ENCODE measurements at places on chromosomes 7 and 10.

GRCh38 chr10:97074256-97075145 lies 111.3 kb downstream of the SLIT1 start:
- H3K4me3 ChIP-seq = no peak overlapping the region
- DNase-seq = no peak
- peaks cover 12% of the 10 kb centered on the region for H3K27me3 ChIP-seq
- H3K36me3 ChIP-seq = peaks cover 5% of the 10 kb centered on the region

DNA sequence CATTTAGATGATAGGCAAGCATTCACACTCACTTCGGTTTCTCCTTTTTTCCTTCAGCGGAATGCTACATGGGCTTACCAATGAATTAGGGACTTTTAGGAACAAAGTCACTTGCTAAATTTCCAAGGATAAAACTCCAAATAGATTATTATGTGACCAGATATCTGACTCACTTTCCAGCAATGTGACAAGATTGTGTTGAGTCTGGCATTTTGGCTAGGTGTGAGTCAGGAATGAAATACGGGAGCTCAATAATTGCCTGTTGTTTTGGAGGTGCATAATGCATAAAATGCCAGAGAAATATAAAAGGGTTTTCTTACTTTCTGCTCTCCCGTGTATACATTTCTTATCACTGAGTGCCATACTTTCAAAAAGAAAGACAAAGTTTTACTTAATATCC lies 721.1 kb downstream of the KCNMA1 start:
- no peak overlapping the region for H3K27ac ChIP-seq
- no peak for DNase-seq
- no peaks in the 10 kb centered on the region for H3K27me3 ChIP-seq
- H3K36me3 ChIP-seq = no peaks in the 10 kb centered on the region
- no peaks in the 10 kb centered on the region for H3K4me1 ChIP-seq

GRCh38 chr10:38072552-38072951 lies 21.6 kb upstream of the ZNF37A start:
- H3K27me3 ChIP-seq = no peaks in the 10 kb centered on the region
- no peak for DNase-seq
- no peak overlapping the region for H3K4me3 ChIP-seq
- no peak overlapping the region for H3K27ac ChIP-seq

DNA sequence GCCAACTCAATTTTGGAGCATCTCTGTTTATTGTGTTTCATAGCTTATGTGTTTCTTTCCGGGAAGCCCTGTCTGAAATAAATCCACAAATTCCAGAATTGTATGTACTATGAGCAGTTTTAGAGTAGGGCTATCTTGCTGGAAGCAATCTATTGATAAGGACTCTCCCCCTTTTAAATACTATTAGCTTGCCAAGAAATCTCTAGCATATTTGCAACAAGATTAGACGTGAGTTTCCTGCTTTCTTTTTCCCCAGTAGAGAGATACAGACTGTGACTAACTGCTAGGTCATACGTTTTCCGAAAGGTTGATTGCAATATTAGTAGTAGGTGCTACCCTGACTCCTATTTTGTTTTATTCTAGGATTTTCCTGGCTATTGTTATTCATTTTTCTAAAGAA lies 277.0 kb downstream of the MALRD1 start:
- no peaks in the 10 kb centered on the region for H3K36me3 ChIP-seq
- H3K4me1 ChIP-seq = no peaks in the 10 kb centered on the region
- no peak for DNase-seq
- no peak overlapping the region for H3K4me3 ChIP-seq

DNA sequence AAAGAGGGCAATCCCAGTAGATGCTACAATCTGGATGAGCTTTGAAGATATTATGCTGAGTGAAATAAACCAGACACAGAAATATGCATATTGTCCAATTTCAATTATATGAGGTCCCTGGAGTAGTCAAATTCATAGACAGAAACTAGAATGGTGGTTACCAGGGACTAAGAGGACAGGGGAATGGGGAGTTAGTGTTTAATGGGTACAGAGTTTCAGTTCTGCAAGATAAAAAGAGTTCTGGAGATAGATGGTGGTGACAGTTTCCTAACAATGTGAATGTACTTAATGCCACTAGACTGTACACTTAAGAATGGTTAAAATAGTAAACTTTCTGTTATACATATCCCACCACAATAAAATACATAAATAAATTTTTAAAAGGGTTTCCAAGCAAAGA lies 236.6 kb downstream of the ELMO1 start:
- DNase-seq = no peak
- H3K36me3 ChIP-seq = peaks cover 43% of the 10 kb centered on the region
- H3K4me3 ChIP-seq = no peak overlapping the region
- no peaks in the 10 kb centered on the region for H3K27me3 ChIP-seq

- no peaks in the 10 kb centered on the region for H3K4me1 ChIP-seq
- DNase-seq = no peak
- H3K27ac ChIP-seq = no peak overlapping the region
- no peaks in the 10 kb centered on the region for H3K36me3 ChIP-seq
- H3K27me3 ChIP-seq = no peaks in the 10 kb centered on the region
These were observed 294.4 kb upstream of the MKI67 start for GRCh38 chr10:128420623-128421022.

GRCh38 chr7:78792624-78793023 lies 660.8 kb downstream of the MAGI2 start:
- no peaks in the 10 kb centered on the region for H3K4me1 ChIP-seq
- no peaks in the 10 kb centered on the region for H3K36me3 ChIP-seq
- no peak overlapping the region for H3K27ac ChIP-seq
- no peak for DNase-seq
- no peak overlapping the region for H3K4me3 ChIP-seq

DNA sequence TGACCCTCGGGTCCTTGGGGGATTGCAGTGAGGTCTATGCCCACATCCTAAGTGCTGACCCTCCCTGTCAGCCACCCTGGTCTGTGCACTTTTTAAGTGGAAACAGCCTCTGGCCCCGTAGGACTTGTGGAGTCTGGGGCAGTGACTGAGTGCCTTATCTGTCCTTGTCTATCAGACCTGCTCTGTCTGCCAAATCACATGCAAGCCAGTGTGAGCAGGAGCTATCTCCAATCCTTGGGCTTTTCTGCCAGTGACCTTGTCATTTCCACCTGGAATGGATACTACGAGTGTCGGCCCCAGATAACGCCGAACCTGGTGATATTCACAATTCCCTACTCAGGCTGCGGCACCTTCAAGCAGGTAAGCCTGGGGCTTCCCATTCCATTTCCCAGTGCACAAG lies 62.7 kb downstream of the C10orf120 start:
- H3K27me3 ChIP-seq = no peaks in the 10 kb centered on the region
- no peaks in the 10 kb centered on the region for H3K4me1 ChIP-seq
- no peaks in the 10 kb centered on the region for H3K36me3 ChIP-seq
- no peak for DNase-seq
- no peak overlapping the region for H3K4me3 ChIP-seq

- no peak overlapping the region for H3K4me3 ChIP-seq
- H3K36me3 ChIP-seq = no peaks in the 10 kb centered on the region
- H3K27ac ChIP-seq = no peak overlapping the region
- H3K4me1 ChIP-seq = no peaks in the 10 kb centered on the region
- DNase-seq = no peak
- H3K27me3 ChIP-seq = peaks cover 3% of the 10 kb centered on the region
These were observed 401.2 kb downstream of the SH2D4B start for GRCh38 chr10:80938903-80939302.

DNA sequence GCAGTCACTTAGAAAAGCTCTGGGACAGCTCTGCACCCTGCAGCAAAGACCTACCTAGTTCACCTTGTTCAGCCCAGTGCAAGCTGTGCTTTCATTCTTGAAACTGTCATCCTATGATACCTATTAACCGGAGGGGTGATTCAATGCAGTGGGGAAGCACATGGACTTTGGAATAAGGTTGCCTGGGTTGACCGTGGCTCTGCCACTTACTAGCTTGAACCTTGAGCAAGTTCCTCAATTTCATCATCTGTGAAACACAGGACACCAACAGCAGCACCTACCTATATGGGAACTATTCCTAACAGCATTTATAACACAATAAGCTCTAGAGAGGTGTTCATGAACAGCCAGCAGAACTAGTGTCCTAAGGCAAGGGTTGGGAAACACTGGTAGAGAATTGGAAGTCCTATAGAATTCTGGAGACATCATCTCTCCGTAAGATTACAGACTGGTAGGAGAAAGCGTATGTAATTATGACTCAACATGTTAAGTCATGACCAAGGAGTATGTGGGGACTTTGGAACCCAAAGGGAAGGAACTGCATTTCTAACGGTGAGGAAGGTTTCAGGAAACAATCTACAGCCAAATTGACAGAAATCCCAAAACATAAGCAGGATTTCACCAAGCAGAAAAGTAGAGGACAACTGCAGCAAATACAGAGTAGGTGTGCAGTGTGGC lies 270.0 kb downstream of the USP6NL start:
- no peaks in the 10 kb centered on the region for H3K27me3 ChIP-seq
- peaks cover 15% of the 10 kb centered on the region for H3K4me1 ChIP-seq
- H3K27ac ChIP-seq = no peak overlapping the region
- no peak overlapping the region for H3K4me3 ChIP-seq

GRCh38 chr7:25282194-25282593 lies 53.9 kb upstream of the NPVF start:
- H3K36me3 ChIP-seq = no peaks in the 10 kb centered on the region
- H3K4me1 ChIP-seq = peaks cover 4% of the 10 kb centered on the region
- no peak for DNase-seq
- H3K4me3 ChIP-seq = no peak overlapping the region
- peaks cover 7% of the 10 kb centered on the region for H3K27me3 ChIP-seq
- no peak overlapping the region for H3K27ac ChIP-seq

DNA sequence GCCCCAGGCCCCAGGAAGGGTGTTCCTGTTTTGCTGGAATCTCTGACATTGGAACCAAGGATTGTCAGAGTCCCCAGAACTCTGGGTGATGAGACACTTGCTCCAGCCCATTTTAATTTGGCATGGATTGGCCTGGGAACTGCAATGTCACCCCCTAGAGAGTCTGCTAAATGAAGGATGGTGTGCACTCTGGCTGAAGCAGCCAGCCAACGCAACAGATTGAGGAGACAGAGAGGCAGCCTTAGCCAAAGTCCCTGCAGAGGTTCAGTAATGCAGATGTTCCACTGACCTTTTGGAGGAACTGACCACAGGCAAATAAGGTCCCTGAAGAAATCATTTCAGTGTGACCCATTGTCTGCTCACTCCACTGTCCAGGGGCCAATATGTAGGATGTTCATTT lies 13.4 kb downstream of the LRRC18 start:
- peaks cover 8% of the 10 kb centered on the region for H3K27me3 ChIP-seq
- no peaks in the 10 kb centered on the region for H3K4me1 ChIP-seq
- DNase-seq = no peak
- H3K36me3 ChIP-seq = no peaks in the 10 kb centered on the region
- no peak overlapping the region for H3K27ac ChIP-seq
- no peak overlapping the region for H3K4me3 ChIP-seq

- no peak for DNase-seq
- H3K4me1 ChIP-seq = no peaks in the 10 kb centered on the region
- no peak overlapping the region for H3K27ac ChIP-seq
- H3K4me3 ChIP-seq = no peak overlapping the region
- no peaks in the 10 kb centered on the region for H3K36me3 ChIP-seq
These were observed 49.2 kb upstream of the ZMIZ1 start for GRCh38 chr10:79019441-79020014.

- no peaks in the 10 kb centered on the region for H3K4me1 ChIP-seq
- no peaks in the 10 kb centered on the region for H3K36me3 ChIP-seq
- no peak for DNase-seq
These were observed 86.5 kb upstream of the TMEM72 start for GRCh38 chr10:44824607-44825006.

- DNase-seq = no peak
- H3K27ac ChIP-seq = no peak overlapping the region
These were observed 13.7 kb upstream of the NPTX2 start for GRCh38 chr7:98603399-98603788.

- no peak for DNase-seq
- H3K4me1 ChIP-seq = peaks cover 68% of the 10 kb centered on the region
- no peak overlapping the region for H3K4me3 ChIP-seq
These were observed 102.0 kb downstream of the FAM53B start for GRCh38 chr10:124642088-124642710.

DNA sequence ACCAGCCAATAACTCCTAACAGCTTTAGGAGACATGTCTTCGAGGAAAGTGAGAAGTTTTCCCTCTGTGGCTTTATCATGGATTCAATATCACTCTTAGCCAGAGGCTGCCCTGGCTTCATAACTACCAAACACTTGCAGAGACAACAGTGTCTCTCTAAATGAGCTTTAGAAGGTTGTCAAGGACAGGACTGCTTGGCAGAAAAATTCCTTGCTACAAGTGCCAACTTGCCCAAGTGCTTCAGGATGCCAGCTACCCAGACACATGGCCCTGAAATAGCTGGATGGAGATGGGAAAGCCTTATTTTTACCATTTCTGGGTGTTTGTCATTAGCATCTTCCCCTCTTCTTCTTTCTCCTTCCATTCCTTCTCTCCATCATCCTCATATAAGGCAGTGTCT lies 137.1 kb upstream of the MDFIC start:
- H3K27me3 ChIP-seq = no peaks in the 10 kb centered on the region
- peaks cover 8% of the 10 kb centered on the region for H3K4me1 ChIP-seq
- DNase-seq = no peak
- H3K36me3 ChIP-seq = no peaks in the 10 kb centered on the region
- H3K27ac ChIP-seq = no peak overlapping the region

DNA sequence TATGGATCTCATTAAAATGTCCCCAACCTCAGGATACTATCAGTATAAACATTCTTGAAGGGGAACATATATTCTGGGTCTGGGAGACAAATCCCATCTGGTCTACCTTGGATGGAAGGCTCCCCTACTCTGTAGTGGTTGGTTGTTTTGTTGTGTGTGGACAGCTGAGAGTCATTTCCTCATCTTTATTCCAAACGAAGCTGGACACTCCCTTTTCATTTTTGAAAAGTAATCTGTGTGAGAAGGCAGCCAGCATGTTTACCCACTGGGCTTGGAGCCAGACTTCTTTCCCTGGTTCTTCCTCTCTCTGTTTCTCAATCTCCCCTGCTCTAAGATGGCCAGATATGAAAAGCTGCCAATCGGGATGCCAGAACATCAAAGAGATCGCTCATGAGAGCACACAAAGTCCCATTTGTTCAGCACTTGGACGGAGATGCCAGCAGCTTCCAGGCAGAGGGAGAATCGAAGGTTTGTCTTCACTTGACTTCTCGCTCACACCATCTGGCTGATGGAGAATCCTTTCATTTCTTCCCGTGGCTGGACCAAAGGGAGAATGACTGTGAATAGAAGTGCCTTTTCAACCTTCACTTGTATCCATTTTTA lies 108.1 kb upstream of the AGR3 start:
- DNase-seq = no peak
- no peak overlapping the region for H3K4me3 ChIP-seq
- H3K27ac ChIP-seq = no peak overlapping the region
- H3K27me3 ChIP-seq = peaks cover 8% of the 10 kb centered on the region

DNA sequence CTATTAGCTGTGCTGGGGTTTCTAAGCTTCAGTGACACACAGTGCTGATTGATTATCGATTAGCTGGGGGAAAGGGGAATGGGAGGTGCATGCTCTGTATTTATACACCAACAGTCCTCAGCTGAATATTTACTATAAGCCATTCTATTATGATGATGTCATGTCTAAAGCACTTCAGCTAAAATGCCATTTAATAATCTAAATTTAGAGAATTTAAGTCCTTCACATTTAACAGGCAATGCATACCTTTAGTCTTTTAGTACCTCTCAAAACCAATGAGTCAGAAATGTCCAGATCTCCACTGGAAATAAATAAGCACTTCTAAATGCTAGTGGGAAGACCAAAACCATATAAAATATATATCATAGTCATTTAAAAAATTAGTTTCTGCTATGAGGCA lies 24.6 kb downstream of the RPP38 start:
- no peaks in the 10 kb centered on the region for H3K27me3 ChIP-seq
- peaks cover 48% of the 10 kb centered on the region for H3K4me1 ChIP-seq
- no peak for DNase-seq
- no peak overlapping the region for H3K4me3 ChIP-seq
- peaks cover 36% of the 10 kb centered on the region for H3K36me3 ChIP-seq

Data from activated CD4-positive, alpha-beta T cell treated with anti-CD3 and anti-CD28 coated beads, Interleukin-2, amount 10 ng/mL, durations not matched to agents 7 days and 5 days (primary cell).